Stimulated activated CD8-positive, alpha-beta memory T cell treated with anti-CD3 and anti-CD28 coated beads, Interleukin-4, amount 100 ng/mL, for 24 hours (primary cell): ENCODE measurements at places on chromosomes 4 and X.

GRCh38 chr4:138540056-138540800 is 298.1 kb upstream of the SLC7A11 start:
- no peak for DNase-seq

- no peak for DNase-seq
Measured at GRCh38 chrX:41250867-41251266, 83.1 kb upstream of the DDX3X start.

DNA sequence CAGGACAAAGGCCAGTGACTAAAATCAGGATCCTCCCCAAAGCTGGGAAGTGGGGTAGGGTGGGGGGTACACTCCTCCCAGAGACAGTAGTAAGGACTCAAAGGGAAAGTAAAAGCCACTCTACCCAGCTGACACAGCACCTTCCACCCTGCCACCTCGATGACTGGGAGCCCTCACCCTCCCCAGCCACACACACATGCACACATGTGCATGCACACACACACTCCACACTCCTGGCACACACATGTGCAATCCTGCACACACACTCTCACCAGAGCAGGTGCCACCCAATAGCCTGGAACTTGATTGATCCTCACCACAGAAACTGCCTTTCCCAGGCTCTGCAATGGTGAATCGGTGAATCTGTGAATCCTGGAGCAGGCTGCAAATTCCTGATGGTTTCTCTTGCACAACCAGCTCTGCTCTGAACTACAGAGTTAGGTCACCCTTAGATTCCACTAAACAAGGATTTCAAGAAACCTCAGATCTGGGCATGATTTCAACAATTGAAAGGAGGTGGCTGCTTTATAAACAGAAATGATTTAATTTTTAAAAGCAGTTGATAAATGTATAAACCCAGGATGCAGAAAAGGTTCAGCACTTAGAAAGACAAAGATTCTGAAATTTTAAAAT is 21.5 kb downstream of the AMOT start:
- DNase-seq: no peak

DNA sequence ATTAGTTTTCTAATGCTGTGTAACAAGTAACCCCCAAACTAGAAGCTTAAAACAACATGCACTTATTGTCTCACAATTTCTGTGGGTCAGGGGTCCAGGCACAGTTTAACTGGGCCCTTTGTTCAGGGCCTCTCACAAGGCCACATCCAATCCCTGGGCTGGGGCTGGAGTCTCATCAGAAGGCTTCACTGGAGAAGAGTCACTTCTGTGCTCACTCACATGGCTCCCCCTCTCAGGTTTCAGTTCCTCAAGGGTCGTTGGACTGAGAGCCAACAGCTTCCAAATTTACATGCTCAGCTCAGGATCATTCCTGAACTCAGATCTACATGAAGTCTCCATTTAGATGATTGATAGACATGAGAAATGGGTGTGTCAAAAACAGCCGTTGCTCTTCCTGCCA is 77.1 kb downstream of the EVC start:
- DNase-seq: no peak

GRCh38 chrX:30592831-30593230 is 15.3 kb upstream of the TASL start:
- DNase-seq: no peak

- DNase-seq: no peak
Measured at GRCh38 chr4:173318648-173319211, 15.4 kb downstream of the HMGB2 start.

DNA sequence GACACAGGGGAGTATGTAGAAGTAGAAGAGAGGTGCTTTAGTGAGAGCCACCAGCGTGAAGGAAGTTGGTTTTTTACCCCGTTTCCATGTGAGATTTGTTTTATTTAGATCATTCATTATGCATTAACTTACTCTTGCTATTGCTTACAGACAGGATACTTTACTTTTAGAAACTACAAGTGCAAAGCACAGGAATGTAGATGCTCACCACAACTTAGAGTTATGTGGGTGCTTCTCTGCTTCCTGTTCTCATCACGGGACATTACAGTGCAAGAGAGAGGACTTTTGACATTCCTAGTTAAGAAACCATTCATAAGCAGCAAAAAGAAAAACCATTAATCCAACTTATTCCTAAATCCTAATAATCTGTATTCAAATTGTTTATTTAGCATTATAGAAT is 25.6 kb upstream of the SPANXD start:
- DNase-seq: no peak

DNA sequence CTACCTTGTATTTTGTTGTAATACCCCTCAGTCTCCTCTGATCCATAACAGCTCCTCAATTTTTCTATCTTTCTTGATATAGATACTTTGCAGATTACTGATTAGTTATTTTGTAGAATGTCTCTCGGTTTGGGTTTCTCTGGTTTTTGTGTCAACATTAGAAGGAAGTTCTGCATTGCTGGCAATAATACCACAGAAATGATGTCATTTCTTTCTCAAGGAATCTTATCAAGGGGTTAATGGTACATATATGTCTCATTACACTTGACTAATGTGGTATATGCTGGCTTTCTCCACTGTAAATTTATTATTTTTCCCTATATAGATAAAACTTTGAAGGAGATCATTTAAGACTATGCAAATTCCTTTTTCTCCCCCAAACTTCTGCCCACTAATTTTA is 183.6 kb upstream of the DKK2 start:
- no peak for DNase-seq

DNA sequence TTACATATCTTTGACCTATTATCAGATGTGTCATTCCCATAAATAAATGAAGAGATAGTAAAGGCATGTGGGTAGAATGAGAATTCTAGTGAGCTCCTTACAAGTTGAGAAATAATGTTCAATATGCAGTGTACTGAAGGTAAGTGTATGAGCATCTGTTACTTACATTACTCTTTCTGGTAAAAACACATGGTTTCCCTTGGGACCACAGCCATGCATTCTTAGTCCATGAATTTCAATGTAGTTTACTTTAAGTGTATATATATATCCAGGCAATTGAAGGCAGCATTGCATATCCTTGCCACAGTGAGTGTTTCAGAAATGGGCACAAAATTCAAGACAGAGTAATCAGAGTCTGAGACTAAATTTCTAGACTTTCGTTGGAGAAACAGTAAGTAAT is 277.2 kb downstream of the CXXC4 start:
- DNase-seq: no peak

GRCh38 chr4:141371206-141371605 is 150.5 kb downstream of the ZNF330 start:
- DNase-seq: no peak

GRCh38 chr4:33073811-33074210 is 2353.6 kb downstream of the PCDH7 start:
- no peak for DNase-seq

DNA sequence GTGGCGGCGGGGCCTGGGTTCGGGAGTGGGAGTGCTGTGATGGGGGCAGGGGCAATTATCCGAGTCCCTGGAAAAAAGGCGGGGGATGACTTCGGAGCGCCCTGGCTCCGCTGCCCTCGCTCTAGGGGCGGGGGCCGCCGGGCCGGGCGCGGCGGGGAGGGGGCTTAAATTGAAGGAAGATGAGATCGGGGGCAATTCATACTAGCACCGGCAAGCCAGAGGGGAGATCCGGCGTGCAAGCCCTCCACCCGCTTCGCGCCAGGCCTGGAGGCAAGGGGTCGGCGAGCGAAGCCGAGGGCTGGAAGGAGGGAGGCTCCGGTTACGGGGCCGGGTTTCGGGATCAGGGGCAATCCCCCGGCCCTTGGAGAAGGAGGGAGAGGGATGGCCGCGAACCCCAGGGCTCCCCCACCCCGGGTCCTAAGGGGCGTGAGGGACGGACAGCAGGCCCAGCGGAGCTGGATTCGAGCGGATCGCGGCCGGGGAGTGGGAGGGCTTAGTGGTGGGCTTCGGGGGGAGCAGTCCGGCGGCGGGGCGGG is 1.2 kb downstream of the BCORL1 start:
- DNase-seq: no peak

DNA sequence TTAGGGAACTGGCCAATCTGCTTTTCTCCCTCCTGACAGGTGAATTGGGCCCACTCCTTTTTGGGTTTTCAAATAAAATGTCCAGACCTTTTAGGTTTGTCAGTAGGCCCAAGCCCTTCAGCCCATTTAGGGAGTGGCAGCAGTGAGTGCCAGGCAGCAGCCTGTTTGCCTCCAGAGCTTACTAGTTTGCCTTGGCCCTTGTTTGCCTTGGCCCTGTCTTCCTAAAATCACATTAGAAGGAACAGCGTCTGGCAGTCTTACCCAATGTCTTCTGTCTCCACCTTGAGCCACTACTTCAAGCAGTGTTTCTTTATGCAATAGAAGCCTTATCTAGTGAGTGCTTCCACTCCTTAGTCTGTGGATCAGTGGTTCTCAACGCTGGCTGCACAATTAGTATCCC is 117.1 kb downstream of the TMEM164 start:
- no peak for DNase-seq

- DNase-seq: no peak
Measured at GRCh38 chr4:74291471-74291870, 16.8 kb upstream of the EPGN start.

- DNase-seq: no peak
Measured at GRCh38 chr4:53281438-53281837, 84.4 kb downstream of the SCFD2 start.

GRCh38 chrX:22968494-22968893 is 31.3 kb upstream of the DDX53 start:
- DNase-seq: no peak

DNA sequence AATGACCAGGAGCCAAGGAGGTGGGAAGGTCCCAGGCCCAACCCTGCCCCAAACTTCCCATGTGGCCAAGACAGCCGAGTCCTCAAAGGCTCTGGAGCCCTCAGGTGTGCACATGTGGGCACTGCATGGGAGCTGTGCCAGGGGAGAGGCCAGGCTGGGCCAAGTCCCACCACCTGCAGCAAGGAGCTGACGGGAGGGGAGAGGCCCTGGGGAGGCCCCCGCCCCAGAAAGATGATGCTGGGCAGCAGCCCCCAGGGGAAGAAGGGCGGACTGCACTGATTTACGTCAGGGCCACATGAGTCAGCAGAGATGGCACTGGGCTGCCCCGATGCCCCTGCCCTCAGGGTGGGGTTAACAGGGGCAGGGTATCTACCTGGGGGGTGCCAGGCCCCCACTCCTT is 1.4 kb downstream of the L1CAM start:
- no peak for DNase-seq

DNA sequence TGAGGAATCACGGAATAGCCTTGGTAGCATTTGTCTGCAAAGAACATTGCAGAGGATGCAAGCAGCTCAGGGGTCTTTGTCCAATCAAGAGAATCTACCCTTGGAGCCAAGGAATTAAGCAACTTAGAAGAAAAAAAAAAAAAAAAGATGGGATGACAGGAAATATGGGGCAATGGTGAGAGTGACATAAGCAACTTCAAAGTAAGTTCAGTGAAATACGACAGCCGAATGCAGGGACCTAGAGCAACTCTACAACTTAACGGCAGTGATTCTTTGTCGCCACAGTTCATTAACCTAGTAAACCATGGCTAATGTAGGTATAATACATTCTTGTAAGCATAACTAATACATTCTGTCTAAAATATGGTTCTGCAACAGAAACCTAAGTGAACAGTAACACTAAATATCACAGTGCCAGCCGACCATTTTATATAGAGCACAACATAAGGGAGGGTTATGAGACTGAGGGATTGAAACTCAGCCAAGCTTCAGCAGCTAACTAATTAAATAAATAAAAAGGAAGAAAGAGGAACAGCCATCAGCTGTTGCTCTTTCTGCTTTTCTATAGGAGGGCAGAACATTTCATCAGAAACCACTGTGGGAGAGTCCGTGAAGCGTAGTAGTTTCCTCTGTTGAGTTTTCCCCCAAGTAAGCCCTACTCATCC is 74.7 kb downstream of the PPARGC1A start:
- DNase-seq: no peak

DNA sequence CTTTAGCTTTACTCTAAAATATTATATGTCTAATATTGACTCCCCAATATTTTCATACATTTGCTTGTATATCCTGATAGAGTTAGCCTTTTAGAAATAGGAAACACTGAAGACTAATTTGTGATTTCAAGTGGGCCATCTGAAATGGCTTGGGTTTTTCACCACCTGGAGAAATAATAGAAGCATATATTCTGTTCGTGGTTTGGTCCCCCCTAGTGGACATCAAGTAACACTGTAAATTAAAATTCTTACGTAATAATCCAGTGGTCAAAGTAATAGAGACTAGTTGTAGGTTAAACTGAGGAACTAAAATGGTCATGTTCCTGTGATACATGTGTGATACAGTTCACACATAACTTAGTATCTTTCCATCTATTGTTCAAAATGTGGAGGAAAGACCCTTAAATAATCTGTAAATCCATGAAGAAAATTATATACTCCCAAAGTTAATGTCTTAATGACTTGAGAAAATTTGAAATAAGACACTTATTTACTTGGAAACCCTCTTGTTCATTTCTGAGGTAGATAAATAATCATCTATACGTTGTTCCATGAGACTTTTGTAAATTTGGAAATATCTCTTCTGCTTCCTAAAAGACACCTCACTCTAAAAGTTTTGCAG is 79.8 kb upstream of the SMARCAD1 start:
- no peak for DNase-seq

- DNase-seq: no peak
Measured at GRCh38 chrX:136710325-136710951, 62.5 kb downstream of the CD40LG start.

DNA sequence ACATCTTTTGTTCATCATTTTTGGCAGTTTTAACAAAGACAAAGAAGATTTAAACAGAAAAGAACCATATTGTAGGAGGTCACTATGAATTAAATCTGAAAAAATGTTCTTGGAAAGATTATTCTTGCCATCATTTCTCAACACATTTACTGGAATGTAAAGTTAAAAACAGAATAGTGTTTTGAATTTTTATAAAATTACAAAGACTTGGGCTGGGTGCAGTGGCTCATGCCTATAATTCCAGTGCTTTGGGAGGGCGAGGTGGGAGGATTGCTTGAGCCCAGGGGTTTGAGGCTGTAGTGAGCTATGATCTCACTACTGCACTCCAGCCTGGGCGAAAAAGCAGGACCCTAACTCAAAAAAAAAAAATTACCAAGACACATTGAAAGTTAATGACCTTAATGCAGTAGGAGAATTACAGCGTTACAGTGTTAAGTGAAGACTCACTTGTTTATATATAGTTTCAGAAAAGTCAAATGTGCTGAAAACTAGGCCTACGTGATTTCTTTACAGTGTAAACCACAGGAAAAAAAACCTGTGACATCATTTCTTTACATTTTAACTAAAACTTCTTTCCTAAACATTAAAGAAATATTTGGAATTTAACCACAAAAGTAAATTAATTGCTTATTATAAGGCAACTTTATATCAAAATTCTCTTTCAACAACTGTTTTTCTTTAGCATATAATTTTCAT is 7.9 kb downstream of the FAM13A start:
- no peak for DNase-seq

DNA sequence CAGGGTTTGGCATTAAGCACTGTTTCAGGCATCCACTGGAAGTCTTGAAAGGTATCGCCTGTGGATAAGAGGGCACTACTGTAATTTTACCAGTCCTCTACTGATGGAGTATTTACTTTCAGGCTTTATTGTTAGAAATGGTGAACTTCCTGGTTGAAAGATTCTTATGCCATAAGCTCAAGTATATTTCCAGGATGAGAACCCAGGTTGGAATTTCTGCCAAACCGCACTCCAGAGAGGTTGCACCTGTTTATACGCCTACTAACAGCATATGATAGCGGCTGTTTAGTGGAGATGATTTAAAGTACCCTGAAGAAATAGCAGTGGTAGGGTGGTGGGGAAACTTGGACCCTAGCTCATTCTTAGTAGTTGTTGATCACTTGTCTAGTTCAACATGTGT is 9.9 kb downstream of the FNIP2 start:
- DNase-seq: no peak

- DNase-seq: no peak
Measured at GRCh38 chr4:111992351-111993168, 152.7 kb upstream of the FAM241A start.
